Upper lobe of left lung (tissue), 6 donors: ENCODE measurements at places on chromosomes 11 and 22. TPM values are rescaled to one million over a fixed set of nuclear protein-coding genes. Genes with fewer than 3 reads are reported as not detected.

DNA sequence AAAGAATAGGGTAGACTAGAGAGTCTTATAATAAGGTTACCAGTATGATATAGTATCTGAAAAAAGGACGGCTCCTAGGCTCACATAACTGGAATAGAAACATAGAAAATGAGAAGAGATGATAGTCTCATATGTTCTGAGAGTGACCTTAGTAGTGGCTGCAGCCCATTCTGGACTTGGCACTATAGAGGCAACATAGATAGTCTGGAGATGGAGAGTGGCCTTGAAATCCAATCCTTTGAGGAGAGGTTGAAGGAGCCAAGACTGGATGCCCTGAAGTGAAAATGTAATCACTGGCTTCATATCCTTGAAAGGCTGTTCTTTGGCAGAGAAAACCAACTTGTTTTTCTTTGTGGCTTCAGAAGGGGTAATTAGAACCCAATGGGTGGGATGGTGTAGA, 81.1 kb downstream of the STIM1 start:
- no peaks in the 10 kb centered on the region for H3K4me1 ChIP-seq
- no peaks in the 10 kb centered on the region for H3K27me3 ChIP-seq
- H3K36me3 ChIP-seq = no peaks in the 10 kb centered on the region
- H3K4me3 ChIP-seq = no peak overlapping the region

GRCh38 chr11:122175306-122175705, 59.3 kb upstream of the BLID start:
- H3K27ac ChIP-seq = no peak overlapping the region
- H3K4me3 ChIP-seq = no peak overlapping the region
- H3K4me1 ChIP-seq = no peaks in the 10 kb centered on the region
- no peaks in the 10 kb centered on the region for H3K36me3 ChIP-seq
- no peak for DNase-seq
- H3K27me3 ChIP-seq = no peaks in the 10 kb centered on the region

GRCh38 chr11:125082040-125082439, 18.9 kb downstream of the SLC37A2 start:
- no peak for DNase-seq
- H3K27me3 ChIP-seq = no peaks in the 10 kb centered on the region
- no peak overlapping the region for H3K27ac ChIP-seq
- no peaks in the 10 kb centered on the region for H3K4me1 ChIP-seq

DNA sequence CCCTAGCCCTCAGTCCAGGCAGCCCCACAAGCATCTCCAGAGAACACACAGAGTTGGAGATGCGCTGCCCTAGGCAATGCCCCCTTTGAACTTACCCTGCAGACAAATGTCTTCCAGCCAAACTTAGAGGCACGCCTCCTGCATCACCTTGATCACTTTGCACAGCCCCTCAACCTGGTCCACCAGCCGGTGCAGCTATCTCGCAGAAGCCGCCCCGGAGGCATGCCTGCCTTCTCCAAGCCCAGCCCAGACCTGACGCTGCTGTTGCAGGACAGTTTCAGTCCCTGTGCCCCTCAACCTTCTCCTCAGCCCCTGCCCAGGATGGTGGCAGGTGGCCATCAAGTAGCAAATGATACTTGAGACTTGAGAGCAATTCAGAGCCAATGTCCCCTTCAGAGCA, 16.7 kb upstream of the POU2AF1 start:
- H3K27me3 ChIP-seq = no peaks in the 10 kb centered on the region
- DNase-seq = no peak
- no peak overlapping the region for H3K4me3 ChIP-seq
- no peaks in the 10 kb centered on the region for H3K4me1 ChIP-seq

DNA sequence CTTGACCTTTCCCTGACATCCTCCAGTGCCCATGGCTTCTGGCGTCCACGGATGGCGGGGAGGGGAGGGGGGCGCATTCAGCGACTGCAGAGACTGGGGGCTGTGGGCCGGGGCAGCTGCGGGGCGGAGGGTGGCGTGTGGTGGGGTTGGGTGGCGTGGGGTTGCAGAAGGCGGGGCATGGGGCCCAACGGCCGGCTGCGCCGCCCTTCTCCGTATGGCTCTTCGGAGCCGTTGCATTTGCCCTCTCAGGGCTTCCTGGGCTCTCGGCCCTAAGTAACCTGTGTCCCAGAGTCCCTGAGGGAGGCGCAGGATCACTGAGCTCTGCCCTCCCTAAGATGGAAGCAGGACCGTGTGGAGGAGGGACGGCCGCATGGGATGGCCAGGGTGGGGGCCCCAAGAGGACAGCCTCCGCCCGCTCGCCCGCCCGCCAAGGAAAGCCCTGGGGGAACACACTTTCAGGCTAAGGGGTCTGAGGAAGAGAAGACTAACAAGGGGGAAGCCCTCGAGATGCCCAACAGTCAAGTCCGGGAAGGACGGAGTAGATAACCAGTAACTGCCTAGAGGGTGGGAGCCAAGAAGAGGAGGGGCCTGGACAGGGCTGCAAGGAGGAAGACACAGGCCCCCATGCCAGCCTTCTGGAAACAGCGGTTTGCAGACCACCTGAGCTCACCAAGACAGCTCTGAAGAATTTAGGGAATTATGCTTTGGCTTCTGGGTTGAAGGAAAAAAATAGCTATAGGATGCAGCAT, 9.2 kb upstream of the AIFM3 start:
- H3K27ac ChIP-seq = peak overlapping the region; percentile 63
- H3K4me3 ChIP-seq = peak overlapping the region; percentile 70
- H3K36me3 ChIP-seq = peaks cover 12% of the 10 kb centered on the region
- peaks cover 22% of the 10 kb centered on the region for H3K4me1 ChIP-seq

APBB1 gene
- 31.9 TPM for total RNA-seq
